Astrocyte of the spinal cord (primary cell): ENCODE measurements at places on chromosomes 4 and X.
A peak's percentile ranks its signal among the peaks of the same experiment; 100 is the strongest.

- DNase-seq: no peak
These were observed 55.1 kb downstream of the FAM13A start for GRCh38 chr4:89001647-89002445.

DNA sequence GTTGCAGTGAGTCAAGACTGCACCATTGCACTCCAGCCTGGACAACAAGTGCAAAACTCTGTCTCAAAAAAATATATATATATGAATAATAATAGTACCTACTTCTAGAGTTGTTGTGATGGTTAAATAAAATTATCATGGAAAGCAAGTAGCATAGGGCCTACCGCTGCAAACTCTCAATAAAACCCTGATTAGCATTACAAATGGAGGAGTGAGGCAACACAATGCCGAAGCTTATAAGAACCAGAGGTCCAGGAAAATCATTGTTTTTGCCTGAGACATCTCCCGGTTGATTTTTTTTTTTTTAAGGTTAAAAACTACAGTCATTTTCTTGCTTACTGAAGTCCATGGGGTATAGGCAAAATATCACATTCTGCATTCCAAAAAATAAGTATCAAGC, 185.0 kb upstream of the GALNT7 start:
- no peak for DNase-seq

DNA sequence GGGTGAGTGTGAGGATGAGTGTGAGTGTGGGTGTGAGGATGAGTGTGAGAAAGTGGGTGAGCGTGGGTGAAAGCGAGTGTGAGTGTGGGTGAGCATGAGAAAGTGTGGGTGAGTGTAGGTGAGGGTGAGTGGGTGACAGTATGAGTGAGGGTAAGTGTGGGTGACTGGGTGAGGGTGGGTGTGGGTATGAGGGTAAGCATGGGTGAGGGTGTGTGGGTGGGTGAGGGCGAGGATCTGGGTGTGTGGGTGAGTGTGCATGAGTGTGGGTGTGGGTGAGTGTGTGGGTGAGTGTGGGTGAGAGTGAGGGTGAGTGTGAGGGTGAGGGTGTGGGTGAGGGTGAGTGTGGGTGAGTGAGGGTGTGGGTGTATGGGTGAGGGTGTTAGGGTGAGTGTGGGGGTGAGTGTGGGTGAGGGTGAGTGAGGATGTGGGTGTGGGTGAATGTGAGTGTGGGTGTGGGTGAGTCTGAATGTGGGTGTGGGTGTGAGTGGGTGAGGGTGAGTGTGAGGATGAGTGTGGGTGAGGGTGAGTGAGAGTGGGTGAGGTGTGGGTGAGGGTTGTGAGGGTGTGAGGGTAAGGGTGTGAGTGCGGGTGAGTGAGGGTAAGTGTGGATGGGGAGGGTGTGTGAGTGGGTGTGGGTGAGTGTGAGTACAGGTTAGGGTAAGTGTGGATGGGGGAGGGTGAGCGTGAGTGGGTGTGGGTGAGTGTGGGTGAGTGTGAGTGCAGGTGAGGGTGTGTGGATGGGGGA, 48.9 kb downstream of the ING2 start:
- DNase-seq: no peak

DNA sequence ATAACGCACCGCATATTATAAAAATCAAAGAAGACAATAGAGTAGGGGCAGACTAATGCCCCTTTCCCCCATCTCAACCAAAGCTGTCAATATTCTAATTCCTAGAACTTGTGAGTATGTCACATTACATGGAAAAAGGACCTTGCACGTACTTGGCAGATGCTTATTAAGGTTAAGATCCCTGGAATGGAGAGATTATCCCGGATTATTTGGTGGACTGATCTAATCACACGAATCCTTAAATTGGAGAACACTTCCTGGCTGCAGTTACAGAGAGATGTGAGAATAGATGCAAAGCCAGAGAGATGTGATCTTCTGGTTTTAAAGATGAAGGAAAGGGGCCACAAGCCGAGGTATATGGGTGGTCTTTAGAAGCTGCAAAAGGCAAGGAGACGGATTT, 548.7 kb downstream of the SPRY1 start:
- no peak for DNase-seq

GRCh38 chr4:73676861-73677323, 56.7 kb upstream of the RASSF6 start:
- peak; percentile 50 for DNase-seq

GRCh38 chr4:185713731-185714130, 98.3 kb downstream of the SORBS2 start:
- DNase-seq: no peak

GRCh38 chr4:84417997-84418709, 80.9 kb downstream of the NKX6-1 start:
- DNase-seq: no peak

- DNase-seq: no peak
These were observed 79.9 kb upstream of the MAP3K15 start for GRCh38 chrX:19595043-19595677.

- DNase-seq: no peak
These were observed 128.7 kb downstream of the AFAP1 start for GRCh38 chr4:7810783-7811535.

DNA sequence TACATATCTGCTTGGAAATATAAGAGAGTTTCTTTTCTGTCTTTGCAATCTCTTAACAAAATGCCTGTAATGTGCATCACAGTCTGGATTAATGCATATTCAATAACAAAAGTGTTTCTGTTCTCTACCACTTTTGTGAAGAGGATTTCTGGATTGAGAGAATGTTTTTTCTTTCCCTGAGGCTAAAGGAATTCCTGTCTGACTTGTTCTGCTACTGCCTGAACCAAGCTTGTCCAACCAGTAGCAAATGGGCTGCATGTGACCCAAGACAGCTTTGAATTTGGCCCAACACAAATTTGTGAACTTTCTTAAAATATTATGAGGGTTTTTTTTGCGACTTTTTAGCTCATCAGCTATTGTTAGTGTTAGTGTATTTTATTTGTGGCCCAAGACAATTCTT, 1133.9 kb downstream of the SH3BGRL start:
- DNase-seq: no peak
